ENCODE measurements at places on chromosomes 13 and 19. TPM values are rescaled to one million over a fixed set of nuclear protein-coding genes. Genes with fewer than 3 reads are reported as not detected.

SOX1 gene
- total RNA-seq, result not detected

CPB2 gene
- total RNA-seq, result not detected

DNA sequence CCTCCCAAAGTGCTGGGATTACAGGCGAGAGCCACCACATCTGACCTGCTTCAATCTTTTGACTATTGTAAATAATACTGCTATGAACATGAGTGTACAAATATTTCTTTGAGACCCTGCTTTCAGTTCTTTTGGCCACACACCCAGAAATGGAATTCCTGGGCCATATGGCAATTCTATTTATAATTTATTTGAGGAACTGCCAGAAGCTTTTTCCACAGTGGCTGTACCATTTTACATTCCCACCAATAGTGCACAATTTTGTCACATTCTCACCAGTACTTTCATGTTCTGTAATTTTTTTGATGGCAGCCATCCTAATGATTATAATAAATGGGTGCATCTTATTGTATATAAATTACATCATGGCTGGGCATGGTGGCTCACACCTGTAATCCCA, 13.7 kb upstream of the FCER2 start:
- no peaks in the 10 kb centered on the region for H3K27me3 ChIP-seq
- no peaks in the 10 kb centered on the region for H3K36me3 ChIP-seq
- DNase-seq, result no peak
- no peak overlapping the region for H3K27ac ChIP-seq
- H3K4me1 ChIP-seq, result no peaks in the 10 kb centered on the region

DNA sequence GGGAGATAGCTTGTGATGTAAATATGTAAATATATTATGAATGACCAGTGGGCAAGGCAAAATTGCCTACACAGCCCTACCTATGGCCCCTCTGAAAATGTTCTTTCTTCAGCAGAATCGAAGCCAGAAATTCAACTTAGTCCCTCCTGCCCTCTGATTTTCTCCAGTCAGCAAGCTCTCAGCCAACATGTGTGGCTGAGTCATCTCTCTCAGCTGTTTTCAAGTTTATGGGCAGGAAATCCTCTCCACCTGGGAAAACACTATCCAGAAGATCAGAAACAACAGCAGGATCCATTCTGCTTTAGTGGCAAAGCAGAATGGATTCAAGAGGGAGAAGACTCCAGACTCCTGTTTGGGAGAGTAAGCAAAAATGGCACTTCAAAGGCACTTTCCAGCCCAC, 8.9 kb upstream of the ZNF527 start:
- H3K4me3 ChIP-seq, result no peak overlapping the region
- no peak for DNase-seq
- no peaks in the 10 kb centered on the region for H3K4me1 ChIP-seq
- peaks cover 72% of the 10 kb centered on the region for H3K36me3 ChIP-seq
- H3K27ac ChIP-seq, result no peak overlapping the region

DNA sequence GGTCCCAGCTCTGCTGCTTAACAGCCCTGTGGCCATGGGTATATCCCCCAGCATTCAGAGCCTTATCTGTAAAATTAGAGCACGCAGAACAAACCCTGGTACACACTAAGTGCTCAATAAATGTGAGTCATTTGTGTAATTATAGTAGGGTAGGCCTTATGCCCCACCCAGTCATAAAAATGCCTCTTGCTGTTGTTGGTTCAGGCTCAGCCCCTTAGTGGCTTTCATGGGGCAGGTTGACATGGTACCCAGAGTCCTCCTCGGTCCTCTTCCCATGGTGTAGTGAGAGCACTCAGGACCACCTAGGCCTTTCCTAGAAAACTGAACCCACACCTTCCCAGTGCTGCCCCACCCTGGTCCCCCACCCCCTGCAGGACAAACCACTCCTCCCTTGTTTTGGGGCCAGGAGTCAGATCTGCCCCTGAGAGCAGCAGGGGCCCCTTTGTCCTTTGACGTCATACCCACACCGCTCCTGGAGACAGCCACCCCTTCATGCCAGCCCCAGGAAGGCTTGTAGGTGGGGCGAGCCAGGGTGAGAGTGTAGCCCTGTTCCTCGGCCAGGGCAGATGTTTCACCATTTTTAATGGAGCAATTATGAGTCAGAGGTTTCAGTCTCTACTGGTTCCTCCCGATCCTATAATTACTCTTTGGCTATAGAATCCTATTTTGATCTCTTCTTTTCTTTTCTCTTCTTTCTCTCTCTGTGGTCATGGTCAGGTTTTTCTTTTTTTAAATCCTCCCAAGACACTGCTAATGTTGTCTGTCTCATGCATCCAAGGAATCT, 36.8 kb downstream of the ACTN4 start:
- no peak for DNase-seq
- peak overlapping the region; percentile 94 for H3K27ac ChIP-seq
- no peak overlapping the region for H3K4me3 ChIP-seq
- no peaks in the 10 kb centered on the region for H3K27me3 ChIP-seq
- H3K36me3 ChIP-seq, result peaks cover under 1% of the 10 kb centered on the region
